ENCODE measurements at places on chromosomes 16 and 17.

- DNase-seq, result no peak
Measured at GRCh38 chr16:65065031-65065430, 56.8 kb downstream of the CDH11 start.

DNA sequence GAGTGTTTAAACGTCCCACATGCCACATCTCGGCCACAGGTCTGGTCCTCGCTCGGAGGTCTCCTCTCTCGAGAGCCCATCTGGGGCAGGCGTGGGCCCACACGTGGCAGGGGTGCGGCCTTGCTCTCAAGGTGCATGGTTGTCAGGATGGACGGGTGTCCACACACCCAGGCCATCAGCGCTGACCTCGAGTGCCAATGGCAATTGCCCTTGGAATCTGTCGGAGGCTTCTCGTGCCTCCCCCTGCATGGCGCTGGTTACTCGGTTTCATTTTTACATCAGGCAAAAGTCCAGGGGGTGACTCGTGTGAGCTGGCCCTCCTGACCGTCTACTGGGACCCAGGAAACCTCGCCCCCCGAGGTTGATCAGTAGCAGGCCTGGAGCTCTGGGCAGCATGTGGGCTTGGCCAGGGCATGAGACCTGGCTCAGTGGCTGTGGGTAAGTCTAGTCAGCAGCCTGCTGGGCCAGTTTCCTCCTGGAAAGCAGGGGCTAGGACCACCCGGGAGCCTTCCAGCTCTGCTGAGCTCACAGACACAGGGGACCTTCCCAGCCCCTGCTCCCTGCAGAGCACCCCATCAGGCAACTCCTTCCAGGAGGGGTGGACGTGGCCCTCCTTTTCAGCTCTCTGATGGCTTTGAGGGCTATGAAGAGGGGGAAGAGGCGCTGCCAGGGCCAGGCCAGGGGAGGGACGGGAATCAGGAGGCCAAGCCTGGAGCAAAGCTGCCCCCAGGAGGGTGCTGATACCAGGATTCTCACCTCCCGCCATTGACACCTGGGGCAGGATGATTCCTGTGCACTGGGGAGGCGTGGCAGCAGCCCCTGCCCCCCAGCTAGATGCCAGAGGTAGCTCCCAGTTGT lies 3.7 kb upstream of the ZNF469 start:
- no peak for DNase-seq

DNA sequence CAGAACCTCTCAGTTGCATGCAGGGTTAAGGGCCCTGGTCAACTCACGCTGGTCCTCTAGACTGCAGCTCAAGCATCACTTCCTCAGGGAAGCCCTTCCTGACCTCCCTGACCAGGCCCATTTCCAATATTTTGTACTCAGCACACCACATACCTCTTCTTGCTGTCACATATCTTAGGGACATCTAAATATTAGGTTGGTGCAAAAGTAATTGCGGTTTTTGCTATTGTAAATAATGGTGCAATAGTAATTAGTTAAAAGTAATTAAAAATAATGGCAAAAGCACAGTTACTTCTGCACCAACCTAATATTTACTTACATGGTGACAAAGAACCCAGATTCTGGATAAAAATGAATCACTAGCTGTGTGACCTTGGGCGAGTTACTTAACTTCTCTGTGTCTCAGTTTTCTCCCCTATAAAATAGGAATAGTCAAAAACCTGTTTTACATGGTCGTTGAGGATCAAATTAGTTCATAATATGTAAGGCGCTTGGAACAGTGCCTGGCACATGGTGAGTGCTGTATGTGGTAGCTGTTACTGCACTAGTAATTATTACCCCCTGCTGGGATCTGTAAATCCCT lies 177.4 kb downstream of the PRKCB start:
- no peak for DNase-seq

- DNase-seq, result peak; percentile 11
Measured at GRCh38 chr17:14866266-14866665, 398.9 kb downstream of the PMP22 start.

DNA sequence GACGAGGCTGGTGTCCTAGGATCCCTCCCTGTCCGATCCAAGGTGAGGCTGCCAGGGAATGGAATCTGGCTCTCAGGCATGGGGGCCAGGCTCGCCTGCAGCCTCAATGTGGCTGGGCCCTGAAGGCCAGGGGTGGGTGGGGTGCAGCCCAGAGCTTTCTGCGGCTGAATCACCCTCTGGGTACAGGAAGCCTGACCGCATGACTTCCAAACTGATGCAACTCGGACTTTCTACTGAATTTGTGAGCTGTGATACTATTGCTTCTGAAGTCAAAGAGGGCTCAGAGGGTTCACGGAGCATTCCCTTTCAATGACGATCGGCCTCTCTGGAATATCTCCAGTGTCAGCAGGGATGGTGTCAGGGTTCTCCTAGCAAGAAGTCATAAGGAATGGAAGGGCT lies 123.7 kb downstream of the METRNL start:
- peak; percentile 98 for DNase-seq

All from MG63 (cell line).